ENCODE measurements at places on chromosomes 3 and 15.
A peak's percentile ranks its signal among the peaks of the same experiment; 100 is the strongest.

- no peak overlapping the region for H3K27ac ChIP-seq
- no peak overlapping the region for H3K4me3 ChIP-seq
- no peaks in the 10 kb centered on the region for H3K36me3 ChIP-seq
- DNase-seq: no peak
Measured at GRCh38 chr3:76565496-76566210, 474.2 kb upstream of the ROBO2 start.

GRCh38 chr3:155766206-155766605 lies 21.3 kb upstream of the PLCH1 start:
- no peak for DNase-seq
- no peak overlapping the region for H3K27ac ChIP-seq
- no peaks in the 10 kb centered on the region for H3K27me3 ChIP-seq

GRCh38 chr15:62505762-62506161 lies 340.7 kb upstream of the C2CD4B start:
- H3K4me3 ChIP-seq: no peak overlapping the region
- no peak for DNase-seq
- H3K36me3 ChIP-seq: no peaks in the 10 kb centered on the region
- H3K27me3 ChIP-seq: peaks cover 9% of the 10 kb centered on the region

GRCh38 chr3:13966302-13966701 lies 86.4 kb upstream of the WNT7A start:
- H3K27ac ChIP-seq: no peak overlapping the region
- H3K4me1 ChIP-seq: peaks cover 4% of the 10 kb centered on the region
- no peaks in the 10 kb centered on the region for H3K36me3 ChIP-seq
- DNase-seq: no peak
- H3K27me3 ChIP-seq: peaks cover 5% of the 10 kb centered on the region
- no peak overlapping the region for H3K4me3 ChIP-seq

DNA sequence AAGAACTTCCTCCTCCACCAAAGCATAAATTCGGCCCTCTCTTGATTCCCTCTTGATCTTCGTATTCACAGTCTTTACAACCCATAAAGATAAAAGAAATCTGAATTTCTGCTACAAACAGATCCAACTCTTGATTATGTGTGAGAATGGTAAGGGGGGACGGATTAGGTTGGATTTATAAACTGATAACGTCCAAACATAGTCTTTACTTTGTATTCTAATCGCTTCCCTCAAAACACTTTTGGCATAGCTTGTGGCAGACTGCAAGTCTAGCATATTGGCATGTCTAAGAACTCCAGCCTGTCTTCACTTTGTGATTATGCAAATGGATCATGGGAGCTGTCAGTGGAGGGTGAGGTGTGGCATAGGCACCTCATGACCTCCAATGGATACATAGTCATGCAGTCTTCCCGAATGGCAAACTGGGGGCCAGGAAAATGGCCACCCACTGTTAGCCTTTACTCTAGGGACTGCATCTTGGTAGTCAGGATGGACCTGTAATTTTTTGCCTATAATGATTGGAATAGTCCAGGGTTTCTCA lies 24.3 kb upstream of the GPR171 start:
- peak overlapping the region; percentile 2 for H3K4me3 ChIP-seq
- no peak for DNase-seq
- H3K27me3 ChIP-seq: no peaks in the 10 kb centered on the region
- H3K27ac ChIP-seq: peak overlapping the region; percentile 79
- peaks cover 59% of the 10 kb centered on the region for H3K4me1 ChIP-seq

- DNase-seq: no peak
- no peaks in the 10 kb centered on the region for H3K4me1 ChIP-seq
- no peak overlapping the region for H3K27ac ChIP-seq
Measured at GRCh38 chr3:139988472-139989156, 53.6 kb downstream of the CLSTN2 start.

DNA sequence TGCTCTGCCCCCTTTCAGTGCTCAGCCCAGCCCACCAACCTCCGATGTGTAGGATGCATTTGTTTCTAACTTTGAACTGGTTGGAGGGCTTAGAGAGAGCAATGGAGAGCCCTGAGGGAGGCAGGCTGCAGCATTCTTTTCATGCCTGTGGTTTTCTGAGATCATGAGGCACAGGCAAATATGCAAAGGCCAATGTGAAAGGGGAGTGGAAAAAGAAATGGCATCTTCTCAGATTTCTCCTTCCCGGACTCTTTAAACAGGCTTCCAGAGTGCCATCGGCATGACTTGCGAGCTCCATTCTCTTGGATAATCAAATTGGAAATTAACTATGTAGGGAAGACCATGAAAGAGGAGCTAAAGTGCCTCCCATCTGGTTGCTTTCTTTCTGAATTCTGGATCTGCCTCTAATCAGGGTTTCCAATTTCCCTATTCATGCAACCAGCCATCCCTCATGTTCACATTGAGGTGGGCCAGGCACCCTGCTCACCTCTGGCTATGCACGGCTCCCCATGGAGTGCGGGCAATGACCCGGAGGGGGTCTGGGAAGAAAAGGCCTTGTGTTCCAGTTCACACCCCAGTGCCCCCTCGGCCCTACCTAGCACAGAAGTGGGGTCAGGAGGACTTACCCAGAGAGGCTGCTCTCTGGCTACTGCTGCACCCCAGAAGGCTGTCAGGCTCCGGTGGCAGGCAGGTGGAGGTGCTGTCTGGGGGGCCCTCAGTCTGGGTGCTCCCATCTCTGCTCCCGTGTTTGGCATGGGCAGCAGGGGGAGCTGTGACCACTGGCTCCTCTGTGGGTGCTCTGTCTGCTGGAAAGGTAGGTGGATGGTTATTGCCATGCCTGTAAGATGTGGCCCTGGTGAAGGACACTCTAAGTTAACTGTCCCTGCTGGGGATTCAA lies 16.1 kb downstream of the AMOTL2 start:
- H3K27ac ChIP-seq: no peak overlapping the region
- DNase-seq: no peak
- H3K36me3 ChIP-seq: no peaks in the 10 kb centered on the region
- H3K4me3 ChIP-seq: no peak overlapping the region
- peaks cover 2% of the 10 kb centered on the region for H3K4me1 ChIP-seq

GRCh38 chr3:34183611-34184340 lies 385.3 kb downstream of the PDCD6IP start:
- H3K36me3 ChIP-seq: no peaks in the 10 kb centered on the region
- H3K27me3 ChIP-seq: peaks cover 4% of the 10 kb centered on the region
- no peak for DNase-seq
- H3K27ac ChIP-seq: no peak overlapping the region

- no peak overlapping the region for H3K4me3 ChIP-seq
- peaks cover 40% of the 10 kb centered on the region for H3K4me1 ChIP-seq
- peak; percentile 82 for DNase-seq
- H3K36me3 ChIP-seq: peaks cover 9% of the 10 kb centered on the region
Measured at GRCh38 chr3:108818404-108818803, 4.2 kb upstream of the TRAT1 start.

- H3K36me3 ChIP-seq: no peaks in the 10 kb centered on the region
- no peak for DNase-seq
- H3K27ac ChIP-seq: no peak overlapping the region
- no peak overlapping the region for H3K4me3 ChIP-seq
- H3K4me1 ChIP-seq: no peaks in the 10 kb centered on the region
Measured at GRCh38 chr15:35648941-35649340, 103.0 kb upstream of the DPH6 start.

DNA sequence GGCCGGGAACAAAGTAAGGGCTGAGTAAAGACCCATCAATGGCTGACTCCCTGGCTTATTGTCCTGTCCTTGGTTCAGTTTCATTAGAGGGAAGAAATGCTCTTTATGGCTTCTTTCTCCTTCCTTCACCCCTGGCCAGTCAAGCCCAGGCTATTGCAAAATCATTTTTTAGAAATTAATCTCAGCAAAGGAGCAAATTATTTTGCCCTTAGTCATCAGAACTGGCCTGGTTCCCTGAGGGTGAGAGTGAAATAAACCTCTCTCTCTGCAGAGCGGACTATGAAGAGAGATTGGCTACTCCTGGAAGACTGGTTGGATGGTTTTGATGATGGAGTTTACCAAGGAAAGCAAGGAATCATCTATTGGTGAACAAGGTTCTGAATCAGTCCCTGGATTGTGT lies 52.7 kb upstream of the OXTR start:
- no peak overlapping the region for H3K4me3 ChIP-seq
- H3K27me3 ChIP-seq: no peaks in the 10 kb centered on the region
- H3K4me1 ChIP-seq: no peaks in the 10 kb centered on the region
- no peak for DNase-seq
- H3K36me3 ChIP-seq: no peaks in the 10 kb centered on the region
